ENCODE measurements at places on chromosomes 2 and 18.
A peak's percentile ranks its signal among the peaks of the same experiment; 100 is the strongest.

DNA sequence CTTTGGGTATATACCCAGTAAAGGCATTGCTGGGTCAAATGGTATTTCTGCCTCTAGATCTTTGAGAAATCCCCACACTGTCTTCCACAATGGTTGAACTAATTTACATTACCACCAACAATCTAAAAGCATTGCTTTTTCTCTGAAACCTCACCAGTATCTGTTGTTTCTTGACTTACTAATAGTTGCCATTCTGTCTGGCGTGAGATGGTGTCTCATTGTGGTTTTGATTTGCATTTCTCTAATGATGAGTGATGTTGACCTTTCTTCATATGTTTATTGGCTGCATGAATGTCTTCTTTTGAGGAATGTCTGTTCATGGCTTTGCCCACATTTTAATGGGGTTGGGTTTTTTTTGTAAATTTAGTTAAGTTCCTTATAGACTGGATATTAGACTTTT, 382.6 kb upstream of the ZNF804A start:
- DNase-seq = no peak

- peak; percentile 18 for DNase-seq
Observed at GRCh38 chr2:135473567-135473966, 57.5 kb downstream of the ZRANB3 start.

GRCh38 chr2:5472673-5473072, 219.5 kb upstream of the SOX11 start:
- DNase-seq = no peak

GRCh38 chr2:174951745-174952144, 53.4 kb downstream of the CHN1 start:
- DNase-seq = no peak

DNA sequence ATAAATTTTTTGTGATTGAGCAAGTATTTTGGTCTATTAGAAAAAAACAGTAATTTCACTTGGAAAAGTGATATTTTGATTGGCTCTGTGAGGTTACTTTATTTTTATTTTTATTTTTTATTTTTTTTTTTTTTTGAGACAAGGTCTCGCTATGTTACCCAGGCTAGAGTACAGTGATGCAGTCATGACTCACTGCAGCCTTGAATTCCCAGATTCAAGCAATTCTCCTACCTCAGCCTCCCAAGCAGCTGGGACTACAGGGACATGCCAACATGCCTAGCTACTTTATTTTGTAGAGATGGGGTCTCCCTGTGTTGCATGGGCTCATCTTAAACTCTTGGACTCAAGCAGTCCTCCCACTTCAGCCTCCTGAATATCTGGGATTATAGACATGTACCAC, 60.9 kb upstream of the MGAT5 start:
- DNase-seq = peak; percentile 72

- DNase-seq = peak; percentile 11
Observed at GRCh38 chr2:220789961-220790360, 782.1 kb downstream of the EPHA4 start.

DNA sequence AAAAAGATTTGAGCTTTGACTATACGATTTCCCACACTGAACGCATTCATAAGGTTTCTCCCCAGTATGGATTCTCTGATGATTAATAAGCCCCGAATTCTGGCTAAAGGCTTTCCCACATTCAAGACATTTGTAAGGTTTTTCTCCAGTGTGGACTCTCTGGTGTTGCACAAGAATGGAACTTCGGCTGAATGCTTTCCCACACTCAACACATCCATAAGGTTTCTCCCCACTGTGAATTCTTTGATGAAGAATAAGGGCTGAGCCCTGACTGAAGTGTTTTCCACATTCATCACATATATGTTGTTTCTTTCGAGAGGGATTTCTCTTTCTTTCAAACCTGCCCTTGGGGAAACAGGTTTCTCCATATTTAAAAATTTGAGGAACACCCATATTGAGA, 6.9 kb downstream of the ZNF24 start:
- DNase-seq = no peak
